ENCODE measurements at places on chromosomes 16 and 17.
A peak's percentile ranks its signal among the peaks of the same experiment; 100 is the strongest.

DNA sequence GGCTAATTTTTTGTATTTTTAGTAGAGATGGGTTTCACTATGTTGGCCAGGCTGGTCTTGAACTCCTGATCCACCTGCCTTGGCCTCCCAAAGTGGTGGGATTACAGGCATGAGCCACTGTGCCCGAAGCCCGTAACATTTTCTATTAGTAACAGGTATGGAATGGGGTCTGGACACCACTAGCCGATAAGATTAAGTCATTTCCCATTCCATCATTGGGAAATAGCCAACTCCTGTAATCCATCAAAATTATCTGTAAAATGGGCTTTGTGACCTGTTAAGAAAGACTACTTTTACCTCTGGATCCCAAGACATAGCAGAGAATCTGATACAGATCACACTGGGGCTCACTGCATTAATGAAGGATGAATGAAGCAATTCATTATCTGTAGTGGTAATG, 3.9 kb upstream of the LUC7L3 start:
- no peak for DNase-seq

- no peak for DNase-seq
These were observed 18.7 kb downstream of the DHRS7C start for GRCh38 chr17:9772658-9773057.

GRCh38 chr16:73179705-73180331, 131.9 kb upstream of the ZFHX3 start:
- DNase-seq: peak; percentile 57

- no peak for DNase-seq
These were observed 5.9 kb downstream of the KDM6B start for GRCh38 chr17:7839876-7840261.

- no peak for DNase-seq
These were observed 26.9 kb downstream of the OR3A1 start for GRCh38 chr17:3271072-3271848.

DNA sequence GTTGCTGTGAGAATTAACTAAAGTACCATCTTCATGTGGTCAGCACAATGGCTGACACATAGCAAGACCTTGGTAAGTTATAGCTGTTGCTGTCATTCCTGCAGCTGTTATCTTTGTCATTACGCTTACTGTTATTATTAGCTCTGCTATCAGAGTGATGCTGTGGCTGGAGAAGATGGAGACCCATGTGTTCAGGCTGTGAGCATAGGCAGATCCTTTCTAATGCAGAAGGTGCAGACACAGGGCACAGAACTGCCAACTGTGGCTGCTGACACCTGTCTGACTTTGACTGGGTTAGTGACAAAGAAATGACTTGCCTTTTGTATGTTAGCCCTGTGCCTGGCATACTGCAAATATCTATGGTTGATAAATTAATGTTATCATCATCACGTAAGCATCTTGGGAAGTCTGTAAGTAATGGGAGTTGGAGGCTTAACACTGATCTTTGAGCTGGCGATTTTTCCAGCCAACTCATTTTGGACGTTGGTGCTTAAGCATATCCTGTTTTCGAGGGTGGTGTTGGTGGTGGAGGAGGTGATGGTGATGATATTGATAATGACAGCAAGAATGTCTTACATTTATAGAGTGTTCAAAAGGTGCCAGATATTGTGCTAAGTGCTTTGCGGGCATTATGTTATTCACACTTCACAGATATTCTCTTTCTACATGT, 695.3 kb downstream of the WWOX start:
- DNase-seq: no peak

DNA sequence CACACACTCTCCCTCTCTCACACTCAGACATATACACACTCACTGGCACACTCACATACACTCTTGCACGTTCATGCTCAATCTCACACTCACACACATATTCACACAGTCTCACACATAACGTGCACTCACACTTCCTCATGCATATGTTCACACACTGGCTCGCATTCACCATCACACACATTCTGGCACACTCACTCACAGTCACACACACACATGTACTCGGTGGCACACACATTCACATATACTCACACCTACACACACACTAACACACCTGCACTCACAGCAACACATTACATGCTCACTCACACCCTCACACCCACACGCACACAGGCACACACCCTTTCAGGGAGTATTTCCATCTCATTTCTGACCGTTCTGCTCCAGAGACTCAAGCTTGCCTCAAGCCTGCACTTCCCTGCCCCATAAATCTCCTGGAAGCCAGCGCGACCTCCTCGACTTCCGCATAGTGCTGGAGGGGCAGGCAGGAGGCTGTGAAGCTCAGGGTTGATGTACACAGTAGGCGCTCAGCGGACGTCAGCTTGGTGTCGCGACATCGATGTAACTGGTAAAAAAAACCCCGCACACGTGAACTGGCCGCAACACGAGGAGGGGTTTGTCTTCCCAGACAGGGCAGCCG, 66.7 kb upstream of the FOXF1 start:
- no peak for DNase-seq

- DNase-seq: no peak
These were observed 491 bp downstream of the GAS7 start for GRCh38 chr17:10197721-10198508.

DNA sequence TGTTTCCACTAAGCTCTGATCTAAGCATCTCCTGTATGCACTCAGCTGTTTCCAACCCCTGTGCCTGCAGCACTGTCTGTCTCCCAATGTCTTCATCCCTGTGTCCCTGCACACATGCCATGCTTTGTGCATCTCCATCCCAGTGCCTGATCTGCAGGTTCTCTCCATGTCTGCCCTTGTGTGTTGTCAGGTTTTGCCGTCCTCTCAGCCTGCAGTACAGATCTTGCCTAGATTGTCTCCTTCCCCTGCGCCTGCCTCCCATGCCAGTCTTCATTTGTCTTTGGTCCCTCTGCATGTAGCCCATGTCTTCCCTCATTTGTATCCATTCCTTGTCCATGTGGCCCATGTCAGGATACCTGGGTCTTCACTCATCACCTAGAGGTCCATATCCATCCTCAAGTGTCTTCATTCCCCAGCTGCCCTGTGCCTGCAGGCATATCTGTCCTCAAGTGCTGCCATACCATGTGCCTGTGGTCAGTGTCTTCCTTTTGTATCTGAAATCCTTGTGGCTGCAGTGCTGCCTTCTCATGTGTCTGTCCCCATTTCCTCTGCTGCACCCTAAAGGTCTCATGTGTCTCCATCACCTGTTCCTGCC, 71.5 kb downstream of the TNFRSF13B start:
- DNase-seq: no peak
